Hematopoietic multipotent progenitor cell (in vitro differentiated cells): ENCODE measurements at places on chromosomes 1 and 21.
A peak's percentile ranks its signal among the peaks of the same experiment; 100 is the strongest.

DNA sequence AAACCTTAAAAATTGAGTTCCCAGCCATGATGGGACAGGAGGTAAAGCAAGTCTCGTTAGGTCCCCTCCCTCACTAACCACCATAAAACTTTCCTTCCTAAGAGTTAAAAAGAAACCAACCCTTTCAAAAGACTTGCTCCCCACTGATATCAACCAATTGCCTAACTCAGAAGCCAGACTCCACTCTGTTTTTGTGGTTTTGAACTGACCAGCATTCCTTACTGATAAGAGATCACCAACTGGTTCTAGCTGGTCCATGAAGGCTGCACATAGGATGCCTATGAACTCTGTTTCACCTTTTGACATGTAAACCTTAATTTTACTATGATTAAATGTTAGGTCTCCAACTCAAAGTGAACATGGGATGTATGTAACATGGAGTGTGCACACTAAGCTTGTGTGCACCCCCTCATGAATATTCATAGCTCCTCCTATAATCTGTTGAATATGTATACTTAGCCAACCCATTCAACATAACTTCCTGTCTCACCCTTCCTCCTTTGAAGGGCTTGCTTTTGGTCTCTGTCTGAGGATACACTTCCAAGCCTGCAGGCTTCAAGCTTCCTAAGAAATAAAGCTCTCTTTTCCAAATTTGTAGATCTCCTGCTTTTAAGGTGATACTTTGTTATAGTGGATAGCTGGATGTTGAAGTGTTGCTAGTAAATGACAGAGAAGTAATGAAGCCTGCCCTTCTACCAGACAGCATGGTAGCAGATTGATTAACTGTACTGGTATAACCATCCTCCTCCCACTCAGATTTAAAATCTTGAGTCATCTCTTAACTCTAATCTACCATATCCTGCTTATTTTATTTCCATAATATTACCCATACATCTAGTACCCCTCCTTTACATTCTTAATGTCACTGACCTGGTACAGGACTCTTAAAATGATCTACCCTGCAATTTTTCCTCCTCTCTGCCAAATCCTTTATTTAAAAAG is 95.6 kb downstream of the ZNF644 start:
- DNase-seq, result no peak

DNA sequence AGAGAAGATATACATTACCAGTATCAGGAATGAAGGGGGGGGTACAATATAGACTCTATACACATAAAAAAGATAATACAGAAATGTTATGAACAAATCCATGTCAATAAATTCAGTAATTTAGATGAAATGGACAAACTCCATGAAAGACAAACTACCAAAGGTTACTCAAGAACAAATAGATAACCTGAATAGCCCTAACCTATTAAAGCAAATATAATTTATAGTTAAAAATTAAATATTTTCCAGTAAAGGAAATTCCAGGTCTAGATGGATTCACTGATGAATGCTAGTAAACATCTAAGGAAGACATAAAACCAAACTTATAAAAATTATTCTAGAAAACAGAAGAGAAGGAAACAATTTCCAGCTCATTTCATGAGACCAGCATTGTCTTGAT is 13.2 kb downstream of the BLZF1 start:
- no peak for DNase-seq

DNA sequence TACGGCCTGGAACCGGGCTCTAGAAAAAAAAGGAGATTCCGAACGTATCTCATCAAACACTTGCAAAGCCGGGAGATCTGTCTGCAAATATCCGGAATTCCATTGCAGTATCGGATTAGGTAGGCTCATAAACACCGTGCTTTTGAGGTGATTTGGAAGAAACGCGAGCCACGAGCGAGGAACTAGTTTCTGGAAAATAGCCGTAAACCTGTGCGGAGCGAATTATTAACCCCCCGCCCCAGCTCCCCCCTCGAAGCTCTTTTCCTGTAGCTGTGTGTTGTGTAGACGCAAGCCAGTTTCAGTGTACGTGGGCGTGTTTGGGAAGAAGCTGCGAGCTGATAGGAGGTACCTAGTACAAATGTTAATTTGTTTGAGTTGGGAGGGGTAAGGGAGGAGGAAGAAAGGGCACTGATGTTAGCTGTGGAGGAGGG is 1.1 kb downstream of the RALGPS2 start:
- DNase-seq, result peak; percentile 91

- DNase-seq, result no peak
These were observed 71.7 kb downstream of the ENAH start for GRCh38 chr1:225581186-225581585.

GRCh38 chr1:48033495-48034045 is 36.4 kb upstream of the TRABD2B start:
- no peak for DNase-seq

DNA sequence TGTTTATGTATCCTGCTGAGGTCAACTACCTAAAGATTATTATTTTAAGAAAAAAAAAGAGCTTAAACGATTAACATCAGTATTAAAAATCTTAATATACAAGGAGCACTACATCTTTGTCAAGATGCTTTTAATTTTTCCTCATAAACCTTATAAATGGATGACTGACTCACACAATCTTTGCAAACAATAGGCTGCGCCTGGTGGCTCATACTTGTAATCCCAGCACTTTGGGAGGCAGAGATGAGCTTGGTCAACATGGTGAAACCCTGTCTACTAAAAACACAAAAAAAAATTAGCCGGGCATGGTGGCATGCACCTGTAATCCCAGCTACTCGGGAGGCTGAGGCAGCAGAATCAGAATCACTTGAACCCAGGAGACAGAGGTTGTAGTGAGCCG is 1.7 kb downstream of the KHDC4 start:
- DNase-seq, result no peak

- DNase-seq, result no peak
These were observed 8.3 kb upstream of the CD101 start for GRCh38 chr1:116993286-116993685.

GRCh38 chr1:234479310-234479559 is 256 bp upstream of the TARBP1 start:
- no peak for DNase-seq

- no peak for DNase-seq
These were observed 1.5 kb downstream of the TRNP1 start for GRCh38 chr1:26994787-26995517.

DNA sequence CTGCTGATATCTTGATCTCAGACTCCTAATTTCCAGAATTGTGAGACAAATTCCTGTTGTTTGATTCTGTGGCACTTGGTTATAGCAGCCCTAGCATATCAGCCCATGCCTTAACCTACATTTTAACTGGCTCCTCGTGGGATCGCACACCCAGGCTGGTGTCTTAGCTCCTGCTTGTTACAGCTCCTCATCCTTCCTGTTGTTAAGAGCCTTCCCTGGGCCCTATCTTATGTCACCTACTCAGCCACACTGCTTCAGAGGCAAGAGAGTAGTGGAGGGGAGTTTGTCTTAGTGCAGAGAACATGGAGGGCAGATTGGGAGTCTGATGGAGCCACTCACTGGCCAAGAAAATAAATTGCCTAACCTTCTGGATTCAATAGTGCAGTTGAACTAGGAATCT is 131.0 kb downstream of the ROR1 start:
- DNase-seq, result no peak

DNA sequence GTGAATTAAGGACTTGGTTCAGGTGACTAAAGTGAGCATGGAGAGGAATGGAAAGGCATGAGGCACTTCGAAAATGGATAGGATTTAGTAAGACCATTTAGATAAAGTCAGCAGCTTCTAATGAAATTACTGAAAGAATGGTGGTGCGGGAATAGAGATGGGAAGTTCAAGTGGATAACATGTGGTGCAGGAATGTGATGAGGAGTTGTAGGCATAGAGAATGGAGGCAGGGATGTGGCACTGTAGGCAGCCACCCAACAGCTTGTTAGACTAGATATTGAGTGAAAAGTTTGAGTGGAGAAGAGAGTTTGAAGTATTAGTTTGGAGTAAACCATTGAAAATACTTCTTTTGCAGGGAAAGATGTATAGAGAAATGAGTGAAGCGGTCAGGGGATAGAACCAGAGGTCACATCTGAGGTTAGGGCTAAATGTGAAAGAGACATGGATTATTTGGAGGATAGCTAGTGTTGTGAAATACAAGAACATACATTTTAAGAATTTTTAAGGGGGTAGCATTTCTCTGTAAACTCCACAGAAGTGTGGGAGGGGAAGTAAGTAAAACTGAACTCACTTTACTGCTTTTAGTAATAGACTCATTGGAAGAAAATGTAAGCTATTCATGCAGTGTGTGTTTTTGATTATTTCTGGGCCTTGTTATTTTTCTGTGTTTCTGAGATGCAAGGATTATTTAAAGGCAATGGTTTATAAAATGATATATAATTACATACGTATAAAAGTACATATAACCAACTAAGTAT is 46.2 kb downstream of the DYRK1A start:
- DNase-seq, result no peak

- no peak for DNase-seq
These were observed 39.7 kb downstream of the C21orf91 start for GRCh38 chr21:17779496-17779895.

DNA sequence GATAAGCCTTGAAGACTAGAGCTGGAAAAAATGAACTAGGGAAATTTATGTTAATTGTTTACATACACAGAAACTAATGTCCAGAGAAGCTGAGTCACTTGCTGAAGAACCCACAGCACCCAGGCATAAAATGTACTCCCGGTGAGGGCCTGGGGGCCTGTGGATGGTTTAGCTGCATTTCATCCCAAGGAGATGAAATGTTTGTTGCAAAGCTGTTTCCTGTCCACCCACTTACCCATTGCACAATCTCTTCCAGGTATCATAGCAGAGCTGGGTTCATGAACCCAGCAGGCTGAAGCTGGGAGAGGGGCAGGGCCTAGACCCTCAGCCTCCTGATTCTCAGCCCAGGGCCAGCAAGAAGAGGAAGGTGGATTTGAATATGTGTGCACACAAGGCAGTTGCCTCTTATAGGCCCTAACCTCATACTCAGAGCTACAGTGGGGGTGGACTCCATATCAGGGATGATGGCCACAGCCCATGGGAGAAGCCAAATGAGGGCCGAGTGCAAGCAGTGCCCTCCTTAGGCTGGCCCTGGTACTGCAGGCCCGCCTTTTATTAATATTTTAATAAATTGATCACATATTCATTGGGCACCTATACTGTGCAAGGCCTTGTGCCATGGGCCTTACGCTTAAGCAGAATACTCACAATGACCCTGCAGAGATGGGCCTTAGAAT is 110.8 kb downstream of the LACTBL1 start:
- no peak for DNase-seq

GRCh38 chr21:42411891-42412635 is 8.4 kb downstream of the UBASH3A start:
- no peak for DNase-seq

DNA sequence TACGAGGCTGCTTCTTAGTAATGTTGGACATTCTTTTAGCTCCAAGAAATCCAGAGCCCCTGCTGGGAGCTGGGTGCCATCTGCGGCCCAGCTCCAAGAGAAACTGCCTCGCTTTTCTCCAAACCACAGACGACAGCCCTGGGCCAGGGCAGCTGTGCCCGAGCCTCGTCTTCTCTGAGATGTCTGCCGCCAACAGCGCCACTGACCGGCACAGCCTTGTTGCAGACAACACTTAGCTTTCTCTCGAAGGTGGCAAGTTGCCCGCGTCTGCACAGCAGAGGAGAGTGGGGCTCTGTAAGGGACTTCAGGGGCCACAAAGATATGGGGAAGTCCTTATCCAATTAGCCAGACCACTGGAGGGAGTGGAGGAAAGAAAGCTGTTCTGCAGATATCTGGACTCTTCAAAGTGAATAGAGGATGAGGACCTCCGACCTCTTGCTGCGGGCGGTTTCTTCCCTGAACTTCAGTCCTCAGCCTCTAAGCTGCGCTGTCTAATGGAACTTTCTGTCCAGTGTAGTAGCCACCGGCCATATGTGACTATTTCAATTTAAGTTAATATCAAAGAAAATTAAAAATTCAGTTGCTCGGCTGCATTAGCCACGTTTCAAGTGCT is 63.9 kb upstream of the DISP3 start:
- no peak for DNase-seq

- peak; percentile 66 for DNase-seq
These were observed 71.4 kb upstream of the HSPA13 start for GRCh38 chr21:14454016-14455009.

GRCh38 chr1:203453016-203453415 is 22.6 kb upstream of the PRELP start:
- DNase-seq, result no peak

GRCh38 chr1:84971957-84972356 is 25.0 kb downstream of the MCOLN2 start:
- no peak for DNase-seq

DNA sequence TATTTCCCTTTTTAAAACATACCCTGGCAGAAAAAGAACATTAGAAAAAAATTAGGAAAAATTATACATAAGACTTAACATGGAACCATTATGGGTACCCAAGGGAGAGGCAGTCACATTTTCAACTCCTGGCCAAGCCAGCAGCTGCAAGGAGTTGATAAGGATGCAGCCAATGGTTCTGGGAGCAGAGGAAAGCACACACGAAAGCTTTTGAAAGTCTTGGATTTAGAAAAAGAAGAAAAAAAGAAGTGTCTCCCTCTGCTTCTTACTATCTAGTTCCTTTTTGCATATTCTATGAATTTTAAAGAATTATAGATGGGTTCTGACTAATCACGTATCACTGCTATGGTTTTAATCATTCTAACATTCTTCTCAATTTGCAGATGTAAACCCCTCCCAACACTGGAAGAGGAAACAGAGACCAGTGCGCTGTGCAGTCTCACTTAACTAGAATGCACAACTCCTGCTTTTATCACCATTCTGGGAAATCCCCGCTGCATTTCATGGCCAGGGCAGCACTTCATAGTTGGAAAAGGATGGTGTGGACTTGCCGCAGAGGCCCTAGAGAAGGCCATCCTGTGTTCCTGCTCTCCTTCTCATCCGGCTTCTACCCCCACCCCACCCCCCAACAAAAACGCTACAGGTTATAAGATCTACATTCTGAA is 2.7 kb upstream of the CD58 start:
- no peak for DNase-seq

GRCh38 chr1:237570530-237570929 is 320.2 kb downstream of the ZP4 start:
- no peak for DNase-seq
